BJ (cell line): ENCODE measurements at places on chromosomes 16 and 17.

DNA sequence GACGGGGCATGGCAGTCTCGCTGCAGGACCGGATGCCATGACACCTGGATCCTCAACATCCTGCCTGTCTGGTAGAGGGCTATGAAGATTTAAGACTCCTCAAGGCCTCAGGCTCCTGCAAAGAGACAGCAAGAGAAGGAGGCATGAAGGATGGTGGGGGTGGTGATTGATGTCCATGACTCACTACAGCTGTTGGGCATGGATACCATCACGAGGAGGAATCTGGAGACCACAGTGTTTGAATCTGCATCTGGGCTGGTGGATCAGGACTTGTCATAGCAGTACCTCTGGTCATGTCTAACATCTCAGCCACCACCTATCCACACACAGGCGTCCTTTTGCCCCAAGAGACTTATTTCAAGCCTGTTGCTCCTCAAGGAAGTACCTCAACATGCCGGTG lies 50.2 kb upstream of the WSCD1 start:
- DNase-seq, result no peak

DNA sequence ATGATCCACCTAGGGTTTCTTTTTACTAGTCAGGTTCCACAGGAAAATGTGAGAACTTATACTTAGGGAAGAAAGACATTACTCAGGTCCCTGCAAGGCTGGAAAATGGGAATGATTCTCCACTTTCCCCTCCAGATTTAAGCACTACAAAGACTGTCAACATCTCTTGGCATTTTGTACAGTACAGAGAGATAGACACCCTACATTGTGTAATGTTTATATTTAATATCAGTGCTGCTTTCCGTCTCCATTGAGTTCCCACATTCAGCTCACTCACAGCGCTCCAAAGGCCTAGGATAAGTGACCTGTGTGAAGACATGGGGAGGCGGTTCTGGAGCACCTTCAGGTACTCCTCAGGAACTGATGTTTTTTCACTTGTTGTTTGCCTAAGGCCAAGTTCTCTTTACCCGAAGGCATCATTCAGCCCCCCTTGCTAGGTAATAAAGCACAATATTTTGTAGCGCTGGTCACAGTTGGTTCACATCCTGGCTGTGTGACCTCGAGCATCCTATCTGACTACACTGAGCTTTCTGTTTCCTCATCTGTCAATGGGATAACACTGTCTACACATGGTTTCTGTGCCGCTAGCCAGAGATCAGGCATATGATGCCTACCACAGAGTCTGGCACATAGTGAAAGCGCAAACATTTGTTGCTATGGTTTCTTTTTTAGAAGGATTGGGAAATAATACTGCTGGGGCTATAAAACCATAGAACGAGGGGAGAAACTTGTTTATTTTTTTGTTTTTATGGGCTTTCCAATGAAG lies 226.6 kb downstream of the ZFHX3 start:
- no peak for DNase-seq

DNA sequence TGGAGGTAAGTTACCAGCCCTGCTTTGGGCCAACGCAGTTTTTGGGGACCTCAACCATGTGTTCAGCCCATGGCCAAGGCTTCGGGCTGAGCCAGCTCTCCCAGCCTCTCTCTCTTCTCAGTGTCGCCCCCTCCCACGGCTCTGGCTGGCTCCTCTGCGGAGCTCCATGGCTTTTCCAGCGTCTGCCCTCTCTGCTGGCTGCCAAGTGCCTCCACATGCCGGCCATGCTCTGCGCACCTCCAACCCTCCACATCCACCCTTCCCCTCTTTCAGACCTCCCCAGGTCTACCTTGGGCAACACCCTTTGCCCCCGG lies 23.2 kb downstream of the COTL1 start:
- no peak for DNase-seq

- DNase-seq, result no peak
Observed at GRCh38 chr17:82974136-82974952, 105.1 kb upstream of the METRNL start.

DNA sequence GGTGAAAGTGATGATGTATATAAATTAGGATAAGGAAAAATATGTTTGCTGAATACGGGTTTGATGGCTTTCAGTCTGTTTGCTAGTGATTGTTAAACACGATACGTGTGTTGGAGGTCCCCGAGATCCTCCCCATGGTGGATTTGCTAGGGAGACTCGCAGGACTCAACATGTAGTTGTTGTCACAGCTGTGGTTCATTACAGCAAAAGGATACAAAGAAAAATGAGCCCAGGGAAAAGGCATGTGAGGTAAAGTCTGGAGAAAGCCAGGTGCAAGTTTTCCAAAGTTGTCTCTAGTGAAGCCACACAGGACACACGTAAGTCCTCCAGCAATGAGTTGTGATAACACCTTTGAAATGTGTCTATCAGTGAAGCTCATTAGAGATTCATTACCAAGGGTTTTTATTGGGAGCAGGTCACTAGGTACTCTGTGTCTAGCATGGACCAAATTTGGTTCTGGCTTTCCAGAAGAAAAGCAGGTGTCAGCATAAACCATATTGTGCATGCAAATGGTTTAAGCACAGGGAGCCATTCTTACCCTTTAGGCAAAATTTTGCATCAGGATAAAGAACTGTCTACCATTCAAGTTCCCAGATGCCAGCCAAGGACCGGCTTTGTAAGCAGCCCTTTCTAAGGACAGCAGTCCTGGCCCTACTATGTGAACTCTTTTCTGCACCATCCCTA lies 215.2 kb upstream of the WSCD1 start:
- DNase-seq, result no peak

DNA sequence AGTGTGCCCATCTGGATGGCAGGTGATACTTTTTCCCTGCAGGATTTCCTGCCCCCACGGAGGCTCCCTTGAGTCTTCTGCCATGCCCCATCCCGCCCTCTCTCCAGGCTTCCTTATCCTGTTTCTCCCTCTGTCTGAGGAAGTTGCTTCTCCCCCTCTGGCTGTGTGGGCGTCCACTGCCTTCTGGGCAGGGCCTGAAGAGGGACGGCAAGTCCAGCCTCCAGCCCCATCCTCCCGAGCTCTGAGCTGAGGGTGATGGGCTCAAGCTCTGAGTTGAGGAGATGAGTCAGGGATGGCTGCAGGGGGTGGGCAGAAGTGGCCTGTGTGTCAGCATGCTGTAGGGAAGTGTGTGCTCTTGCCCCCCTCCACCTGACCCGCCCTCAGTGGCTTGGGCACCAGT lies 14.2 kb upstream of the RAP1GAP2 start:
- no peak for DNase-seq

GRCh38 chr17:57986841-57987580 lies 1.0 kb downstream of the VEZF1 start:
- DNase-seq, result no peak

DNA sequence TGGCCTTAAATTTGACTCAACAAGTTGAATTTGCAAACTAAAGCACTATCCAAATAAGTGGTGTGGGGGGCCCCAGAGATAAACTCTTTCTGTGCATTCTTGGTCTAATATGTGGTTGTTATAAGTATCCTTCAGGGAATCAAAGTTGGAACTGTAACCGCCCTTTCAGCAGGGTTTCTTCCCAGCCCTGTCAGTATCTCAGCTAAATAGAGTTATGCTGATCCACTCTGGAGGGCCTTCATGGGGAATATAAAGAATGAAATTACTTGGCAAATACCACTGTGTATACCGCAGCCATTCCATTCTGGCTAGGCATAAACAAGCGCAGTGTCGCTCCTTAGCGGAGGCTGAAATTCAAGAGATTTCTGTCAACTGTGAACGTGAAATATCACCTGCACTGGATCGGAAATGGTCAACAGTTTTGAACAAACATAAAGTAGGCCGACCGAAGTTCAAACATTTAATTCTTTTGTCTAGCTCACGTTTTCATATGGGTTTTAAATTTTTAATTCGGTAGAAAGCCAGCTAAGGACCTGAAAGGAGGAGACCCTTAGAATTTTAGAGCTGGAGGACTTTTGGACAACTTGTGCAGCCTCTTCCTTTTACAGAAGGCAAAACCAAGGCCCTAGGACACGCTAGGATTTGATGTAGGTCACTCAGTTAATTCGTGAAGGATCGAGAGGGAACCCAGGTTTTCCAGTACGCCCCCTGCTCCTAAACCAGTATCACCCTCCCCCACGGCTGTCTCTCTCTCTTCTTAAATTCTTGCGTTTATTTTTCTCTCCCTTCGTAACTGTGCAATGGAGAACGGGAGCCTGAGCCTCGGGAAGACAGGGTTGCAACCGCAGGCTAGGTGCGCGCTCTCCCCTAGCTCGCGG lies 74.7 kb downstream of the CHD9 start:
- no peak for DNase-seq

DNA sequence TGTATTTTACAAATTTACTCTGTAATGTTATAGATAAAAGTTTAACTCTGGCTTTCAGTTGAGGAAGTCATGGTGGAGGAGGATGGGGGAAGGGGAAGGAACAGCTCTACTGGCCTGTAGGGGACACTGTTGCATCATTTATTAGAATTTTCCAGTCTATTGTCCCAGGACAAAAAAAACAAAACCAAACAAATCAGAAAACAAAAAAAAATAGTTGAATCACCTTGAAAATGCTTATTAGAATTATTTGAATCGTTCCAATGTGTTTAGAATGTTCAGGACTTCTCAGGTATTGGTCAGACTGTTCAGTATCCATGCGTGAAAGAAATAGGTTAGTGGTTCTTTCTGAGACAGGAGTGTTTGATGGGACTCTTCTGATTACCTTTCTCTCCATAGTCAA lies 242.0 kb downstream of the FTO start:
- no peak for DNase-seq

DNA sequence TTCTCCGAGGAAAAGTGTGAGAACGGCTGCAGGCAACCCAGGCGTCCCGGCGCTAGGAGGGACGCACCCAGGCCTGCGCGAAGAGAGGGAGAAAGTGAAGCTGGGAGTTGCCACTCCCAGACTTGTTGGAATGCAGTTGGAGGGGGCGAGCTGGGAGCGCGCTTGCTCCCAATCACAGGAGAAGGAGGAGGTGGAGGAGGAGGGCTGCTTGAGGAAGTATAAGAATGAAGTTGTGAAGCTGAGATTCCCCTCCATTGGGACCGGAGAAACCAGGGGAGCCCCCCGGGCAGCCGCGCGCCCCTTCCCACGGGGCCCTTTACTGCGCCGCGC lies at the start of gene ERBB2:
ERBB2 (plus strand) TSS at position 247 of the 330 bp plus-strand sequence. CDS start 175 bp downstream, outside the sequence.
- DNase-seq, result peak; percentile 33

- DNase-seq, result peak; percentile 63
Observed at GRCh38 chr16:27326738-27327585, 13.2 kb downstream of the IL4R start.

DNA sequence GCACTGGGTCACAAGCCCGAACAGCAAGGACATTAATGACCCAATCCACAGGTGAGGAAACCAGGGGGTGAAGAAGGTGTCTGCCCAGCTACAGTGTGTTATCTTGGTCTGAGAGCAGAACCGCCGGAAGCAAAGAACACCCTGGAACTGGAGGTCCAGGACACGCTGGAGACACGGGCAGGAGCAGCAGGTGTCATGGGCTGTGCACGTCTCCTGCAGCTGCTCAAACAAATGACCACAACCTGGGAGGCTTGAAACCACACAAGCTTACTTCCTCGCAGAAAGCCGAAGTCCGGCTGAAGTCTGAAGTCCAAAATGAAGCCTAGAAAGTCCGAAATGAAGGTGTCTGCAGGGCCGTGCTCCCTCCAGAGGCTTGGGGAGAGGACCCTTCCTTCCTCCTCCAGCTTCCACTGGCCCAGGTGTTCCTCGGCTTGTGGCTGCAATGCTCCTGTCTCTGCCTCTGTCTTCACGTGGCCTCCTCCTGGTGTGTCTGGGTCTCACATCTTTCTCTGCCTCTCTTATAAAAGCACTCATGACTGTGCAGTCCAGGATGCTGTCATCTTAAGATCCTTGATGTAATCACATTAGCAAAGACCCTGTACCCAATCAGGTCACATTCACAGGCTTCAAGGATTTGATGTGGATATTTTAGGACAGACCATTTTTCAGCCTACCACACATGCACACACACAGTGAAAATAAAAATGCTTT lies 351.2 kb downstream of the C16orf95 start:
- no peak for DNase-seq

DNA sequence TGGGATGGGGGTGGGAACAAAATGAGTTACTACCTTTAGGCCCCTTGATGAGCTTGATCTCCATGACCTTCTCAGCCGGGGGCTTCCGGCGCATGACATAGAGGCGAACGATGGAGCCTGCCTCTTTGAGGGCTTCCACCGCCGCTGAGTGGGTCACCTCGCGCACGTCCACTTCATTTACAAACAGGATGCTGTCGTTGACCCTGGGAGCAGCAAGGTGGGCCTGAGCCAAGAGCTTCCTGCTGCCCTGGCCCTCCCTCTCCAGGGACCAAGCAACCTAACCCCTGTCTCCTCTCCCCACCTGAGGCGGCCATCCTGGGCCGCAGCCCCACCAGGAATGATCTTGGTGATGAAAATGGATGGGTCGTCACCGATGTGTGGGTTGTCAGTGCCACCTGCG lies 16.2 kb downstream of the DLG4 start:
- no peak for DNase-seq

GRCh38 chr16:74929636-74930035 lies 55.3 kb downstream of the WDR59 start:
- no peak for DNase-seq

DNA sequence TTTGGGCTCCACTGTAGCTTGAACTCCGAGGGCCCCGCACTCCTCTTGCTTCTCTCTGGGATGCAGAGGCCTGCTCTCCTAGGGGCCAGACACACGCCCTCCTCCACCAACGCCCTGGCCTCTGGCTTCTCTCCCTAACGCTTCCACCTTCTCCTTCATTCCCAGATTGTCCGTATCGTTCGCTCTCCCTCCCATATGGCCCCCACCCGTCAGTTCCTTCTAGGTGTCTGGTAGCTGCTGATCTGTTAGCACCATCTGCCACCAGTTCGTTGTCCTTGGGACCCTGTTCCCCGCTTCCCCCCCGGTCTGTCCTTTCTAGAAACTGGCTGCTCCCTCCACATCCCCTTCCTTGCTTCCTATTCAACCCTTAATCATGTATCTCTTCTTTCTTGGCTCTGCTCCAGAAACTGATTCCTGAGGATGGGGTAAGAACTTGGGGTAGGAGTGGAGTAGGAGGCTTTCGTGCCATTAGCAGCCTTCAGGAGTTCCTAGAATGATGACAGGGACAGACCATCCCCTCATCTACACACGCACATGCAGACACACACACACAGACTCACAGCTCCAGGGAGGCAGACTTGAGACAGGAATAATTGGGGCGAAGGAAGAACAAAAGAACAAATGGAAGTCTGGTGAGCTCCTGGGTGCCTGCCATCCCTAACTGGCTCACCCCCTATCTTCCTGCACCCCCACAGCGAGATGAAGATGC lies 4.3 kb downstream of the ATP1B2 start:
- no peak for DNase-seq

DNA sequence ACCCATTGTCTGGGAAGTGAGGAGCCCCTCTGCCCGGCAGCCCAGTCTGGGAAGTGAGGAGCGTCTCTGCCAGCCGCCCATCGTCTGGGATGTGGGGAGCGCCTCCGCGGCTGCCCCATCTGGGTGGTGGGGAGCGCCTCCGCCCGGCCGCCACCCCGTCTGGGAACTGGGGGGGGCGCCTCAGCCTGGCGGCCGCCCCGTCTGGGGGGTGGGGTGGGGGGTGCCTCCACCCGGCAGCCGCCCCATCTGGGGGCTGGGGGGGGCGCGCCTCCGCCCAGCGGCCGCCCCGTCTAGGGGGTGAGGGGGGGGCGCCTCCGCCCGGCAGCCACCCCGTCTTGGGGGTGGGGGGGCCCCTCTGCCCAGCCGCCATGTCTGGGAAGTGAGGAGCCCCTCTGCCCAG lies 78.4 kb downstream of the RPGRIP1L start:
- DNase-seq, result no peak
